ENCODE measurements at places on chromosomes 5 and 9.

GRCh38 chr5:173637340-173637739, 20.9 kb upstream of the BOD1 start:
- no peaks in the 10 kb centered on the region for H3K27me3 ChIP-seq
- H3K27ac ChIP-seq, result no peak overlapping the region
- no peak overlapping the region for H3K4me3 ChIP-seq

- H3K4me3 ChIP-seq, result no peak overlapping the region
- H3K27ac ChIP-seq, result no peak overlapping the region
- no peak for DNase-seq
- no peaks in the 10 kb centered on the region for H3K36me3 ChIP-seq
- H3K27me3 ChIP-seq, result no peaks in the 10 kb centered on the region
Measured at GRCh38 chr9:134946663-134947062, 29.0 kb upstream of the FCN1 start.

DNA sequence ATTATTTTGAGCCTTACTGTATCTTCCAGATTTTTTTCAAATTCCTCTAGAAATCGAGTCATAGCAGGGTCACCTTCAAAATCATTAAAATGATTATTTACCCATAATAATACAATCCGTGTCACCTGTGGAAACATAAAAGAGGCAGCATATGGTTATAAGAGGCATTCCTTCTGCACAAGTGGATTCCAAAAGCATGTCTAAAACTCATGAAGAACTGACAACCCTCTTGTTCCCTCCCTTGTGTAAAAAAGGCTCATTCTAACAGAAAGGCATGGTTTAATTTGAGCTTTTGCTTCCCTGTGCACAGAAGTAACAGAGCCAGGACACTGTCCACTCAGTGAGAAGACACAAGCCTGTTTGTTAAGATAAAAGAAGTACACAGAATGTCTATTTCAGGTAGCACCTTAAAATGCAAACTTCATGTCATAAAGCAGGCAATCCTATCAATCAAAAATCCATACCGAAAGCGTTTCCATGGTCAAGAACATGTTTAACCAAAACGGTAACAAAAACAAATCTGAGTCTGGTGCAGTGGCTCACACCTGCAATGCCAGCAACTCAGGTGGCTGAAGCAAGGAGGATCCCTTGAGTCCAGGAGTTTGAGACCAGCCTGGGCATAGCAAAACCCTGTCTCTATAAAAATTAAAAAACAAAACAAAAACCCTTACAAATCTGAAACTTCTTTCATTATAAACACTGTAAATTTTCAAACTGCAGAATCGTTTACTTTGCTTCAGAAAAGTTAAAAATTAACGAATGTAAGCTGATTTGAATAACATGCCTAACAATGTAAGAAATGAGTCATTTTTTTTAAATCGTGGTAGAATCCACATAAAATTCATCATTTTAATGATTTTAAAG, 139.3 kb downstream of the RAPGEF6 start:
- DNase-seq, result no peak
- H3K36me3 ChIP-seq, result no peaks in the 10 kb centered on the region
- peaks cover 7% of the 10 kb centered on the region for H3K4me1 ChIP-seq
- H3K4me3 ChIP-seq, result no peak overlapping the region

GRCh38 chr9:134192951-134193731, 28.8 kb upstream of the RNU6ATAC start:
- DNase-seq, result no peak
- no peaks in the 10 kb centered on the region for H3K27me3 ChIP-seq

- H3K36me3 ChIP-seq, result no peaks in the 10 kb centered on the region
- DNase-seq, result peak; percentile 44
- no peaks in the 10 kb centered on the region for H3K27me3 ChIP-seq
- no peak overlapping the region for H3K4me3 ChIP-seq
- no peak overlapping the region for H3K27ac ChIP-seq
Measured at GRCh38 chr9:120583958-120584369, 4.0 kb upstream of the CDK5RAP2 start.

GRCh38 chr5:9903801-9904200, 273.6 kb upstream of the TAS2R1 start:
- H3K36me3 ChIP-seq, result no peaks in the 10 kb centered on the region
- no peak overlapping the region for H3K27ac ChIP-seq

DNA sequence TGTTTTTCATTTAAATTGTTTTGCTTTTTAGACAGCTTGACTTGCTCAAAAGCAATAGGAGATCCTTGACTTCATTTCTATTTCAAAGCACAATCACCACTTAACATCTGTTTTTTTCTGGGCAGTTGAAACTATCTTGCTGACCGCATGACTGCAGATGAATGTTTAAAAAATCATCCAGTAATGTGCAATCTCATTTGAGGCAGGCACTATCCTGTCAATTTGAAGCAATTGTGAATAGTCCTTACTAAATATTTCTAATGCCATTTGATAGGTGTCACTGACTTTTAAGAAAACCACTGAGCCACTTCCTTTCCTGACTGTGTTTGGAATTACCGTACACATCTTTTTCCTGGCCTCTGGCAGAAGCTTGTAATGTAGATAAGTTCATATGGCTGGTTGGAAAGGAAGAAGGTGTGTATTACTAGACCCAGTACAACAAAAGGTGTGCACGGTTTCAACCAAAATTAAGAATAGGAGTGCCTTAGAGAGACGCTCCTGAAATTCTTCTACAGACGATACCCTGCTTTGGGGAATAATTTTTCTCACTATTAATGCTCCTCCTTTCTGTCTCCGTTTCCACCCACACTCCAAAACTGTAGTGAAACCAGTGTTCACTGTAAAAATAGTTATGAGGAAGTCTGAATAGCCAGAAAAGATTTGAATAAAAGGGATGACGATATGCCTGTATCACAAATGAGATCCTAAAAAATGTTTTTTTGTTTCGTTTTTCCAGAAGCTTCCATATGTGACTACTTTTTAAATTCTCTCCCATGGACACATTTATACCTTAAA, 136.7 kb upstream of the MOCS2 start:
- no peaks in the 10 kb centered on the region for H3K27me3 ChIP-seq
- no peak overlapping the region for H3K4me3 ChIP-seq
- H3K36me3 ChIP-seq, result no peaks in the 10 kb centered on the region
- H3K4me1 ChIP-seq, result no peaks in the 10 kb centered on the region
- no peak for DNase-seq

DNA sequence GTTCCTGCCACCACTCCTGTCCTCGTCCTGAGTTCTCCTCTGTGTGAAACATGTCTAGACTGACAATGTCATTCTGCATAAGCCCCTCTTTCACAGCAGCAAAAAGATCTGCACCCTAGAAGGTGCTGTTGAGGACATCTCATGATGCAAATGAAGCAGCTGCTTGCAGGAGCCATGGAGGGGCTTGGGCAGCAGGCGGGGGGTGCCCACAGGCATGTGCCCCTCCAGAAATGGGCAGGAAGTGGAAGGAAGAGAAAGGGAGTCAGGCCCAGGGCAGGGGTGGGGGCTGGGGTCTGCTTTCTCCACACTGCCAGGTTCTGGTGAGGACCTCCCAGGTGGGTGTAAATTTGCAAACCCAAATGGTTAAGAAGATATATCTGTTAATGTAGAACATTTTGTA, 54.5 kb upstream of the KCNMB1 start:
- no peaks in the 10 kb centered on the region for H3K4me1 ChIP-seq
- H3K4me3 ChIP-seq, result no peak overlapping the region
- no peaks in the 10 kb centered on the region for H3K36me3 ChIP-seq
- H3K27ac ChIP-seq, result no peak overlapping the region
- H3K27me3 ChIP-seq, result no peaks in the 10 kb centered on the region

GRCh38 chr5:68345171-68345570, 129.6 kb downstream of the PIK3R1 start:
- no peaks in the 10 kb centered on the region for H3K36me3 ChIP-seq
- no peaks in the 10 kb centered on the region for H3K27me3 ChIP-seq
- no peak overlapping the region for H3K27ac ChIP-seq
- no peak overlapping the region for H3K4me3 ChIP-seq
- H3K4me1 ChIP-seq, result no peaks in the 10 kb centered on the region

GRCh38 chr5:165157219-165157618, 1651.8 kb downstream of the MAT2B start:
- H3K27me3 ChIP-seq, result no peaks in the 10 kb centered on the region
- no peaks in the 10 kb centered on the region for H3K36me3 ChIP-seq
- H3K4me1 ChIP-seq, result no peaks in the 10 kb centered on the region
- no peak overlapping the region for H3K27ac ChIP-seq

DNA sequence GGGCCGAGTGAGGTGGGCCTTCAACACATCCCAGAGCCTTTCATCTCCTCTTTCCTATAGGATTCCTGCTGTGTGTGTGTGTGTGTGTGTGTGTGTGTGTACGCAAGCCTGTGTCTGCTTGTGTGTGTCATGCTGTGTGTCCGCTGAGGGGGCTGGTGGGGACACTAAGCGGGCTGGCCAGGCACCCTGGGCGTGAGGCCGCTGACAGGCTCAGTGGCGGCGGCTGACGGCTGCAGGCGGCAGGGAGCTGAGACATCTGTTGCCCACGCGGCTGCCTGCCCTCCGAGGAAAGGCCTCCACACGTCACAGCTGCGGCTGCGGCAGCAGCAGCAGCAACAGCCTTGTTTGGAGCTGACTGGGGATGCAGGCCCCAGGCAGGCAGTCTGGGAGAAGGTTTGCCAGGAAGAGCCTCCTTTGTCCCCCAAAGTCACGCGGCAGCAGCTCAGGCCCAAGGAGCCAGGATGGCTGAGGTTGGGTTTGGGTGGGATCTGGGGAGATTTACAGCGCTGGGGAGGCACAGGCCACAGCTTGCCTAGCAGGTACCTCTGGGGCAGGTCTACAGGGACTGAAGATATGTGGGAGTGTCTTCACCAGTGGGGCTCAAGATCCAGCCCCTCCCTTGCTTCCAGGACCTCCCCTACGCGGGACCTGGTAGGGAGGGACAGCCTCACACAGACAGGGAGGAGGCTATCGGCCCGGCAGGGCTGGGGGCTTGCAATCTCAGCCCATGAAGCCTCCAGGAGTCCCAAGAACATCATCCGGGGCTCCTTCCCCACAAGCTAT, 1.8 kb downstream of the PDLIM4 start:
- no peak overlapping the region for H3K4me3 ChIP-seq
- H3K4me1 ChIP-seq, result no peaks in the 10 kb centered on the region
- peak; percentile 45 for DNase-seq
- no peaks in the 10 kb centered on the region for H3K36me3 ChIP-seq
- no peaks in the 10 kb centered on the region for H3K27me3 ChIP-seq
- no peak overlapping the region for H3K27ac ChIP-seq

GRCh38 chr5:157670662-157671591, at the start of gene C5orf52:
Gene C5orf52 (plus strand): TSS chr5:157671533. CDS start chr5:157671615, 82 bp downstream.
- H3K27ac ChIP-seq, result no peak within 1 kb of the TSS
- no peaks in the 10 kb centered on the region for H3K36me3 ChIP-seq
- H3K27me3 ChIP-seq, result no peaks in the 10 kb centered on the region
- peak; percentile 62 for DNase-seq
- H3K4me1 ChIP-seq, result no peaks in the 10 kb centered on the region

GRCh38 chr5:133799571-133800237, 168.7 kb downstream of the C5orf15 start:
- H3K27me3 ChIP-seq, result no peaks in the 10 kb centered on the region
- DNase-seq, result no peak
- H3K4me3 ChIP-seq, result no peak overlapping the region
- H3K27ac ChIP-seq, result no peak overlapping the region

- H3K27ac ChIP-seq, result no peak overlapping the region
- DNase-seq, result no peak
- H3K4me3 ChIP-seq, result no peak overlapping the region
- no peaks in the 10 kb centered on the region for H3K36me3 ChIP-seq
Measured at GRCh38 chr9:111646417-111646816, 15.0 kb upstream of the GNG10 start.
